ENCODE measurements at places on chromosomes 4 and X.

DNA sequence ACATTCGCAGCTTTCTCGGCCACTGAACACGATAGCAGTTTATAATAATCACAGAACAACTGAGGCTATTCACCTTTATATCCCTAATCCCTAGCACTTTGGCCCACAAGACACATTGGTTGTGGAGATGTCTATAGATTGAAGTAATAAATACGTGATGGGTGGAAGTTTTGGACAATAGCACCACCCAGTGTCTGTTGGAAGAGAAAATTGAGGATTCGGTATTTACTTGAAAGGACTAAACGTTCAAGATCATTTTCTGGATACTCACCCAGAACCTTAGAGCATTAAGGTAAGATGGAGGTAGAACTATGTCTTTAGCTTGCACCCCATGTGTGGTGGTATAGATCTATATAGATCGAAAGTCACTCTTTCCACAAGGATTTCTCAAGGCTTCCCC is 787 bp upstream of the TMSB15A start:
- no peak for DNase-seq

DNA sequence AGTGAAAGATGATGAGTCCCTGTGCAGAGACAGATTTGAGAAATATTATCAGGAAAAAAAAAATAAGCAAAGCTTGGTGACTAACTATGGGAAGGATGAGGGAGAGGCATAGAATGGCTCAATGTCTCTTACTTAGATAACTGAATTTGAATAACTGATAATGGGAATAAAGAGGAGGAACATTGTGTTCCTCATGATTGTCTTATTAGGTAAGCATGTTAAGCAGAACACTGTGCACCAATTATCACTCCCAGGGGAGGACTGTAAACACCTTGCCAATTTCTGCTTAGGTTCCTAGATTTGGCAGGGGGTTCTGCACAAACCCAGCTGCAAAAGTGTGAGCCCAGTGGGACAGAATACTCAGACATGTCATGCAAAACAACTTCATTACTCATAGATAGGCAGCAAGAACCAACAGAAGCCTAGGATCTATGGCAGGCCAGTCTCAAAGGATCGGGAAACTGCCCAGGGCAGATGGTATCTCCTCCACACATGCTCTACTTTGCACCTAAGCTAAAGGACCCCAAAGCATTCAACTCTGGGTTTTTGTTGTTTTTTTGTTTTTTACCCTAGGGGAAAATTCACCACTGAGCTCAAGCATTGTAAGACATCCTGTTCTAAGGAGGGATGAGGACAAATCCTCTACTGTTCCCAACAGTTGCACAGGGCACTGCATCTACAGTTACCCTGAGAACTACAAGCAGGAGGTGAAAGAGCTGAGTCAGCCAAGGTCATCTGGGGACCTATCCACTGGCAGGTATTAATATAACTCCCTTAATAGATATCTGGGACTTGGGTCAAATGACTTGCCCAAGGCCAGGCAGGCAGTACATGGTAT is 907.0 kb downstream of the RAPGEF2 start:
- DNase-seq: no peak

GRCh38 chrX:67961516-67961915 is 417.7 kb downstream of the AR start:
- no peak for DNase-seq

GRCh38 chrX:43469391-43470054 is 186.6 kb upstream of the MAOA start:
- no peak for DNase-seq
